SW 1271 (cell line): ENCODE measurements at places on chromosomes 4 and X.

DNA sequence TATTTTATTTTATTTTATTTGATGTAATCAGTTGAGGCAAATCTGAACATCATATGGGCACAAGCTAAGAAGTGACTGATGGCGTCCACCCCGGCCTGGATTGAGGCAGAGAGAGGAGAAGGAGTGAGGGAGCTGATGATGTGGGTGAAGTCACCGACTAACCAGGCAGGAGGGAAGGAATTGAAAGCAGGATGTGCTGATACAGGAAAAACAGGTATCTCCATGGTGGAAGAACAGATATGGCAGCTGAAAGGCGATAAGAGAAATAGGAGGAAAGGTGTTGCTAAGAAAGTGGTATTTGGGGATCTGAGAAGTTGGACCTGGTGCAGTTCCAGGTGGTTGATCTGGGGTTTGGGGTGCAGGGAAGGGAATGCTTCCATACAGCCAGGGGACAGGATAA is 37.6 kb upstream of the GYPB start:
- no peak for DNase-seq

DNA sequence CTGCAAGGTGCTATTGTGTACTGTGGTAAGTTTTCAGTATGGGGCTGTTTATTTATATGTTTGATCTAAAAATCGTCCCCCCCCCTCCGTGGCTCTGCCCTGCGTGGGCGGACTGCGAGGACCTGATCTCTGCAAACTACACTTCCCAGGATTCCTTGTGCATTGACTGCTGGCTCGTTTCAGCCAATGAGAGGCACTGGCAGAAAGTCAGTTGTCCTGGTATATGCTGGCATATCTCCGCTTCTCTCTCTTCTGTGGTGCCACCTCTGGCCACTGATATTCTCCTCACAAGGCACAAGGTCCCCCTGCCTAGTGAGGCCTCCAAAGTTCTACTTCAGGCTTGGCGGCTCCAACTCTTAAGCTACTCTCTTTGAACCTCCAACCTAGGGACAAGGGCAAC is 168.8 kb upstream of the ZFP42 start:
- no peak for DNase-seq

DNA sequence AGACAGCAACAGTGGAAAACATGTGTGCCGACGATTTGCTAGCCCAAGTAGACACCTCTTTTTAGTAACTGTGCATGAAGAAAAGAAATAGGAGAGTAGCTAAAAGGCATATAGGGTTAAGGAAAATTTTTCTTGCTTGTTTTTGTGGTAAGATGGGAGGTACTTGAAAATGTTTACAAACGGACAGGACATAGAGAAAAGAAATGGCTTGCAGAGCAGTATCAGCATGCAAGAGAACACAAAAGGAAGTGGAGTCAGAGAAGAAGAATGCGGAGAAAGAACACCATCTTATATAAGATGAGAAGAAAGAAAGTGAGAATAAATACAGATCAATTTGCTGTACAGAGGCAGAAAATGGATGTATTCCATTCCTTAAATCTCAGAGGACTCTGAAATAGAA is 263.7 kb upstream of the ETNPPL start:
- no peak for DNase-seq

- no peak for DNase-seq
Measured at GRCh38 chr4:153337686-153338085, 6.8 kb upstream of the MND1 start.

GRCh38 chr4:54742636-54743399 is 85.1 kb downstream of the KIT start:
- no peak for DNase-seq

- DNase-seq: no peak
Measured at GRCh38 chrX:5117816-5118215, 1110.9 kb downstream of the NLGN4X start.

GRCh38 chrX:133590703-133591505 is 175.6 kb upstream of the GPC4 start:
- no peak for DNase-seq

DNA sequence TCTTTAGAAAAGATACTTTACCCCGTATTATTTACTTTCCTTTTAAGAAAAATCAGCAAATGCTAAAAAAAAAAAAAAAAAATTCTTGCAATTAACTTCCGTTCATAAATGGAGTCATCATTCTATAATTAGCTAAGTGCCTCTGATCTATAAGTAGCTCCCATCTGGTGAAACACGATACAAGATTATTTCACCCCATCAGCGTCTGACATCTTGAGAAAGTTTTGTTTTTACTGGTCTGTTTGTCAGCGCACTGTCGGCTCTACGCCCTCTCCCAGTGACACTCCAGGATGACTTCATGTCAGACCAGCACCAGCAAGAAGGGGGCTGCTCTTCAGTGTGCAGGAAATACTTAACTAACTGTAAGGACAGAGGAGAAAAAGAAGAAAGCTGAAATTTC is 108.3 kb downstream of the AFAP1 start:
- DNase-seq: no peak

GRCh38 chrX:95754411-95754810 is 930.2 kb upstream of the DIAPH2 start:
- DNase-seq: no peak

DNA sequence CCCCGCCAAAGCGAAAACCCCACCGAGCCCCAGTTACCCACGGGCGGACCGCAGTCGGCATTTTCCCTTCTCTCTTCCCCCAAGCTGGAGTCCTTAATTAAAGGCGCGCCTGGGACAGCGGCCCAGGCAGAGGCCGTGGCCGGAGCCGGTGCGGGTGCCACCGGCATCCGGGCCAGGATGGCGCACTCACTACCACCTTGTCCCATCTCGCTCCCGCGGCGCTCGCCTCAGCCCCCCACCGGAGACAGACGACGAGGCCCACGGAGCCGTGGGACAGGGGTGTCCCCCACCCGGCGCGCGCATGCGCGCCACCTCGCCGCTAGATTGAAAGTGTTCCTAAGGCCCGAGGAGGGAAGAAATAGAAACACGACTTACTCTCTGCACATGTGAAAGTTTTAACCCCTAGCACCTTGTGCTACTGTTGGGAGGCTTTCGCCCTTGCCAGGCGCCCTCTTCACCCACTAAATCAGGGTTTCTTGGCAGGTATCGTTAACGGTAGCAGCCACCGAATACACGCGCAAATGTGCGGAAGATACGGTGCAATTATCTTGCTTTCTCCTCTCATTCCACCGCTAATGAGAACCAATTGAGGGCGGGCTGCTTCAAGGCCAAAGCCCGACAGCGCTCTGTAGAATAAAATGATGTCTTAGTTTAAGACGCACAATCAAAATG is 64.3 kb upstream of the CCDC160 start:
- DNase-seq: no peak

- no peak for DNase-seq
Measured at GRCh38 chrX:154443992-154444754, at the start of gene FAM50A. FAM50A (plus strand) TSS chrX:154444141; CDS start chrX:154444236, 95 bp downstream.

- no peak for DNase-seq
Measured at GRCh38 chrX:150525061-150525919, 43.1 kb upstream of the MTM1 start.

DNA sequence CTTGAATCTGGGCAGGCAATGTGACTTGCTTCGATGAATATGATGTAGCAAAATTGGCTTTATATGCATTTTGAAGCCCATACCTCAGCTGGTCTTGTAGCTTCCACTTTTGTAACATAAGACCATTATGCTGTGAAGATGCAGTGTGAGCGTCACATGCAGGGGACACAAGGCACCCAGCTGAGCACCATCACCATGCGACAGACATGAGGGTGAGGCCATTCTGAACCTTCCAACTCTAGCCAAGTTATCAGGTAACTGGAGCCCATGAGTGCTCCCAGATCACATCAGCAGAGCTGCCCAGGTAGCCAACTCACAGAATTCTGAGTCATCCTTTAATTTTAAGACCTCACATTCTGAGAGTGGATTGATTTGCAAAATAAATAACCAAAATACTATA is 705.9 kb downstream of the FSTL5 start:
- no peak for DNase-seq

- DNase-seq: no peak
Measured at GRCh38 chrX:134588806-134589205, 69.5 kb downstream of the PLAC1 start.

DNA sequence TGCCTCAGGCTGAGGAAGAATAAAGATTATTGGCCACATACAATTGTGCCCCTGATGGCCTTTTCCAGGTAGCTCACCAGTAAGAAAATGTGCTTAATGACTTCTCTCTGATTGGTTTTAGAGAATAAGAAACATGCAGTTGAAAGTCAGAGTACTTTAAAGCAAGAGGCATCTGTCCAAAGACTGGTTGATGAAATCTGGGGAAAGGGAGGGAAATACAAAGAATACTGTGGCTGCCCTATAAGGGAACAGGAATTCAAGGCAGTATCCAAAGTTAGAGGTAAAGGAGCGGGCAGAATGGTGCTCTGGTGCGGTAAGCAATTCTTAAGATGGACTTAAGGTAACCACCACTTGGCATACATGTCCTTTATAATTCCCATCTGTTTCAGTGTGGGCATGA is 11.4 kb downstream of the PBDC1 start:
- no peak for DNase-seq

- no peak for DNase-seq
Measured at GRCh38 chrX:45422216-45422925, 221.7 kb upstream of the DIPK2B start.

DNA sequence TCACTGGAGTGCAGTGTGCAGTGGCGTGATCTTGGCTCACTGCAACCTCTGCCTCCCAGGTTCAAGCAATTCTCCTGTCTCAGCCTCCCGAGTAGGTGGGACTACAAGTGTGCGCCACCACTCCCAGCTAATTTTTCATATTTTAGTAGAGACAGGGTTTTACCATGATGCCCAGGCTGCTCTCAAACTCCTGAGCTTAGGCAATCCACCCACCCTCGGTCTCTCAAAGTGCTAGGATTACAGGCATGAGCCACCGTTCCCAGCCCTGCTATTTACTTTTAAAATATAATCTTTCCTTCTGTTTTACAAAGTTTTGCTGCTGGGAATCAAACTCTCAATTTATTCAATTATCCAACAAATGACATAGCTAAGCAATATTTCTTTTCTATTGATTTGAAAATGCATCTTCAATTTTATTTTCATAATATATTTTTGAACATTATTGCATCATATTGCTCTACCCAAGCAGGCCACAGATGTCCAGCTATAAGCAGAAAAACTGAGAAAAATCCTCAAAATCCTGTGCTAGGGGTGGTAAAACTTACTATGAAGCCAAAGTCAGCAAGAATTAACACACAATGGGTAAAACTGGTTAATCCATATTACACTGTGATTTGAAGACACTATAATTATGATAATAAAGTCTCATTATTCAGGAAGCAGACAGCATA is 5.2 kb downstream of the TIFA start:
- no peak for DNase-seq

DNA sequence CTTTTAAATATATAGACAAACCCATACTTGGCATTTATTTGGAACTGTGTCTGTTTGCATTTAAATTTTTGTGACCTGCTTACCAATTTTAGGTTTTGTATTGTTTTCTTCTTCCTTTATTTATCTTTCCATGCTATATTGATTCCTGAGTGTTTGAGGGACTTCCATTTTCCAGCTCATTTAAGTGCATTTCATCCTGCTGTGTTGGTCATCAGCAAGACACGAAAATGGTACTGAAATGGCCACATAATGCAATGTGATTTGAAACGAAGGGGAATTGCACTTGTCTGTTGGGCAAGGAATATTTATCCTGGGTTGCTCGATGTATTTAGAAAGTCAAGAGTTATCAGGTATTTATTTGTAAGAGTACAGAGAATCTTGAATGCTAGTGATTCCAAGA is 524.3 kb upstream of the MAGEB2 start:
- no peak for DNase-seq

DNA sequence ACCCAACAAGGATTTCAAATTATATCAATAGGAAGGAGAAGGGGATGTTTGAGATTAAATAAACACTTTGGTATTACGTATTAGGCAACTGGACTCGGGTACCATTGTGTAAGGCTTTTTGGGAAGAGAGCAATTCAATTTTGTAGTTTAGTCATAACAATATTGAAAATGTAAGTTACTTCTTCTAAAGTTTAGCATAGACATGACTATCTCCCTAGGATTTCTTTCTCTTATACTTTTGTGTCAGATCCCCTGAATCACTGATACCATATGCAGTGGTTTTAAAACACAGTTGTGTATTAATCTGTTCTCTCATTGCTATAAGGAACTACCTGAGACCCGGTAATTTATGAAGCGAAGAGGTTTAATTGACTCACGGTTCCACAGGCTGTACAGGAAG is 123.8 kb upstream of the FAM9C start:
- no peak for DNase-seq

GRCh38 chrX:152912106-152912505 is 14.2 kb downstream of the ZNF185 start:
- no peak for DNase-seq

DNA sequence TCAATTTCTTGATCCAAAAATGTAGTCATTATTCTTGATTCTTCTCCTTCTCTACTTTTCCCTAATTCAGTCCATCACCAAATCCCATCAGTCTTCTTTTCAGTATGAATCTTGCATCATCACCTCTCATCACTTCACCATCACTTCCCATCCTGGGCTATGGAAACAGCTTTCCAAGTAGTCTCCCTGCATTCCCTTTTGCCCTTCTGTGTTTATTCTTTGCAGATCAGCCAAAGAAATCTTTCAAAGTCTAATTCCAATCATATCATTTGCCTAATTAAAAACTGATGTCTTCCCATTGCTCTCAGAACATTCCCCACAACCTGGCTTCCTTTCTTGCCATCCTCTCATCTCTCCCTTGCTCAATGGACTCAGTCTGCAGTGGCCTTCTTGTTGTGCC is 201.7 kb upstream of the ADAMTS3 start:
- no peak for DNase-seq

DNA sequence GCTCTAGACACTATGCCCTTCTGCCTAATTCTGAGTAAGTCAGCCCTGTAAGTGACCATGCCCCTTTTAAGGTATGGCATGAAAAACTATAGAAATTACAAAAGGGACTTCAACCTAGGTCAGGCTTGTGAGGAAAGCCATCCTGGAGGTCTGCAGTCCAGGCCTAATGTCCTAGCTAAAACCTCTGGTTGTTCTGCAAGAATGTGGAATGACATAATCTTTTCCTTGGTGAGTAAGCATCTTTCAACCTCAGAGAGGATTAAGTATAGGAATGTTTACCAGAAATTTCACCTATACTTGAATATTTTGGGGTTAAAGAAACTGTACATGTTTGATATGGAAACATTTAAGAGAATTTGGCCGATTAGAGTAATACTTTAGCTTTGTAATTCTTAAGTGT is 23.8 kb upstream of the HPSE start:
- DNase-seq: peak; percentile 27

- DNase-seq: no peak
Measured at GRCh38 chr4:177320721-177321120, 11.0 kb downstream of the NEIL3 start.

DNA sequence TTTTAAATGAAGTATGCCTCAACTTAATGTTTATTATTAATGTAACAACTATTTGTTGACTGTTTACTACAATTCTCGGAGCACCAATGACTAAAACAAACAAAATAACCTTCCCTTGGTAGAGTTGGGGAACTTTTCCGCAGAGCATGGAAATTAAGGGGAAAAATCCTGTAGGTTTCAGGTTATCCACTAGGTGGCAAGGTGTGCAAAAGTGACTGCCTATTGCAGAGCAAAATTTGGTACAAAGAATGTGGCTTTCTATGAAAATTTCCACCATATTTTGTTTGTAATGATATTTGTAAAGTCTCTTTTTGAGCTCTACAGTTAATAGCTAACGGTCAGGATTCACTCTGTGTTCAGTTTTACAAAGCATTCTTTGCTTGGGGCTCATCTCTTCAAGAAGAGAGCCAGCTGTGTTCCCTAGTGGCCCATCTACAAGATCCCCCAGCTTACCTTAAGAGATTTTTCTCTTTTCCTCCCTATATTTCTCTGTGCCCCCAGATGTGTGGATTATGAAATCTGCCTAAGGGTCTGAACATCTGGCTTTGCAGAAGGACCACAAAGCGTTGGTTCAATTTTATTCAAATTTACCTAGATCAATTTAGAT is 61.1 kb downstream of the FBXO8 start:
- peak; percentile 2 for DNase-seq

GRCh38 chr4:172109466-172109865 is 296.3 kb downstream of the GALNTL6 start:
- DNase-seq: no peak
